ENCODE measurements at places on chromosomes 4 and X. TPM values are rescaled to one million over a fixed set of nuclear protein-coding genes. Genes with fewer than 3 reads are reported as not detected.

GRCh38 chrX:105282077-105282476, 61.6 kb upstream of the TEX13A start:
- DNase-seq: no peak

DNA sequence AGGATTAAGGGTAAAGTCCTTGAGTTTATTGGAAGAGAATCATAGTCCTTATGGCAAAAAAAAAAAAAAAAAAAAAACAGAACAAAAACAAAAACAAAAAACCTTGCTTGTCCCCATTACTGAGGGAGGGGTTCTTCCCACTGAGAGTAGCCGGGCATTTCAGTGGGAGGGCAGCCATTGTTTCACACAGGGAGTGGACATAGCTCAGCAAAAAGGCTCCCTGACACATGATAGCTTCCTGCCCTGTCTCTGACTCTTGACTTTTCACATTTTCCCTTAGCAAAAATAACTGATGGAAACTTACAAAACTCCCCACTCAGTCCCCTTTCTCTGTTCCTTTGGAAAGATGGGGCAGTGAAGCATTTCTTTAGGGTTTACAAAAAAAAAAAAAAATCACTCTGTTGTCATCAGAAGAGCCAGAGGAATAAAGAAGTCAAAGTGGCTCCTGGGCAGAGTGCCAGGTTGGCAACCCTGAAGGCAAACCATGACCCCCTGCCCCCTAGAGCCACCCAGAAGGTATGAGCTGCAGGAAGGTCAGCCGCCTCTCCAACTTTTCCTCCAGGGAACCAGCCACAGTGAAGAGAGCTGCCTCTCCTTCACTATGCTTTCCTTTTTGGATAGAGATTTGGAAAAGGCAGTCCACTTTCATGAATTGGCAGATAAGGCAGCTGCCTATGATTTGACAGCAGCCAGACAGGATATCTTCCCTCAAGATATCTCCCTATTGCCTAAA, 170.6 kb downstream of the KDR start:
- DNase-seq: no peak

DNA sequence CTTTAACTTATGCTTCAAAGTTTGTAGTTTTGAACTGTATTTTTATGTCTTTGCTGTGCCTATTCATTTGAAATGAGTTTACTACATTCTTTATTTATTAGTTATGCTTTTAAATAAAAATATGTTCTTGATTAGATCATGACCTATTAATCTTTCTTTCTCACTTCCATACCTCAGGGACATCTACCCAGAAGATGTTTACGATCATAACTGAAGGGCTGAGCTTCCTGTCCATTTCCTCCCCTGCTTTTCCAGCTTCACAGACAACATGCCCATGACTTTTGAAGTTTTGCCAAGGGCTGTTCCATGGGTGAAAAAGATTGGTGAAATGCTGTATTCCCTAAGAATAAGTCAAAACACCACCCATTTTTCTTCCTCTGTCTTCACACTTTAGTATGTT, 99.7 kb upstream of the DDIT4L start:
- DNase-seq: no peak

DNA sequence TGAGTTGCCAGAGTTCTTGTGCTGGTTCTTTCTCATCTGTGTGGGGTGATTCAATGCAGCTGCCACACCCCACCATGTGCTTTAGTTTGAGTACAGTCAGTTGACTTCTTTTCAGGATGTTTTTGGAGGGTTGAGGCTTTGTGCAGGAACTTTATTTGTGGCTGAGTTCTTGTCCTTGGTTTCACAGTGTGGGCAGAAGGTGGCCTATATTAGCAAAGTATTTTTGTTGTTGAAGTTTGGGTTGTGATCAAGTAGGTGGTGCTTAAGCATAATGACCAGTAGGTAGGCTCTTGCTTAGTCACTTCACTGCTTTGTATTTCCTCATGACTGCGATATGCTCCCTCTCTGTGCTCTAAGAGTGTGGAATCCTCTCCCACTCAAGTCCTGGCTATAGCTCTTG, 80.3 kb downstream of the ARHGAP24 start:
- DNase-seq: no peak

GRCh38 chr4:86657910-86658309, 63.8 kb downstream of the PTPN13 start:
- DNase-seq: no peak

DNA sequence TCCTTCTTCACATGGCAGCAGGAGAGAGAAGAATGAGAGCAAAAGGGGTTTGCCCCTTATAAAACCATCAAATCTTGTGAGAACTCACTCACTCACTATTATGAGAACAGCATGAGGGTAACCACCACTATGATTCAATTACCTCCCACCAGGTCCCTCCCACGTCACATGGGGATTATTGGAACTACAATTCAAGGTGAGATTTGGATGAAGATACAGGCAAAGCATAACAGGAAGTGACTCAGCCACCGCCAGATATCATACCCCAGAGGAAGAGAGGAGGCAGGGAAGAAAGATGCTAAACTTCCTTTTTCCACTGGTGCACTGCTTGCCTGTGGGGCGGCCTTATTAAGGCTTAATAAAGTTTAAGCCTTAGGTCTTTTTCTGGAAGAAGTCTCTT, 766.1 kb downstream of the KCTD8 start:
- no peak for DNase-seq

- no peak for DNase-seq
Measured at GRCh38 chrX:110989447-110989846, 106.5 kb upstream of the PAK3 start.

DNA sequence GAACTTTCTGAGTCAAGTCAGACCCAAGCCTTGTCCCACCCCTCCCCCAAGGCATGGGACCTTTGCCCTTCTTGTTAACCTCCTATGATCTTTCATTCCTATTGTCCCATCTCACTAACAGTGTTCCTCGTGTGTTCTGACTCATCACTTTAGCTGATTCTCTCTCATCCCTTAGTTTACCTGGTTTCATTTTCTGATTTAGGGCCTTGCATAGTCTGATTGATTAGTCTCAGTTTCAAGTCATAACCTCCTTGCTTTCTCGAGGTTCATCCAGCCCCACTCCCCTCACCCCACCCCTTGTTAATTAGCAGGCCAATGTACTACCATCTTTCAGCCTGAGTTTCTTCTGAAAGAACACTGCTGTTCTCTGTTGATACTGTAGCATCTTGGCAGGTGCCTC, 517.4 kb downstream of the RPA4 start:
- no peak for DNase-seq

CT55 gene
- total RNA-seq: not detected

DMP1 gene
- total RNA-seq: 0.11 TPM

F8A1 gene
- 25.6 TPM for total RNA-seq

Data from astrocyte (in vitro differentiated cells and primary cell).